ENCODE measurements at places on chromosomes 7 and 10.

- no peak for DNase-seq
Measured at GRCh38 chr10:131725581-131726069, 175.2 kb upstream of the PPP2R2D start.

GRCh38 chr10:128186959-128187787, 61.0 kb upstream of the MKI67 start:
- no peak for DNase-seq

DNA sequence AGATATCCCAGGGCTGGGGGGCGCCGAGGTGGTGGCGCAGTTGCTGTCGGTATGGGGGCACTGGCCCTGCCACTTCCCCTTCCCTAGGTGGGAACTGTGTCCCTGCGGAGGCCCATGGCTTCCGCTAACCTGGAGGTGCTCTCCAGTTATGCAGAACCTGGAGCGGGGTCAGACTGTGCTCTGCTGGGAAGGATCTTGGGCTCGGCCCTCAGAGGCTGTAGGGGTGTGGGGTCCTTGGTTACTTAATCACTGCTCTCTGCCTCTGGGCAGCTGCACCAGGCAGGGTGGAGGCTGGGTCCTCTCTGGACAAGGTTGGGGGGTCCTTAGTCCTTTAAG, 2.4 kb downstream of the BRI3 start:
- no peak for DNase-seq

- peak; percentile 37 for DNase-seq
Measured at GRCh38 chr10:125048094-125048864, 106.4 kb downstream of the ZRANB1 start.

- DNase-seq, result no peak
Measured at GRCh38 chr10:34628174-34628796, 186.8 kb downstream of the PARD3 start.

DNA sequence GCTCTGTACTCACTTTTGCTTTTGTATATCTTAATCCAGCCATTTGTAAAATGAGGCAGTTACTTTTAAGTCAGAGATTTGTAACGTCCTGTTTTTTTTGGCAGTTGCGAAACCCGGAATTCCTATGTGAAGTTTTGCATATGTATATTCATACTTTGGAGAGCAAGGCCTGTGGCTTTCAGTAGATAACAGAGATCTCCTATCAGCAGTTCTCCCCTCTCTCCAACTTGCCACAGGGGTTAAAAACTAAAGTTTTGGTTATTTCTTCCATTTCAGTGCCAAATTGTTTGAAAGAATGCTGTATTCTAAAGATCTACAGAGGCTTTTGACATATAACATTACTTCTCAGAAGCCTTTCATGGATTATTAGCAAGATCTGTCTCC, 102.4 kb downstream of the EXOC4 start:
- no peak for DNase-seq

DNA sequence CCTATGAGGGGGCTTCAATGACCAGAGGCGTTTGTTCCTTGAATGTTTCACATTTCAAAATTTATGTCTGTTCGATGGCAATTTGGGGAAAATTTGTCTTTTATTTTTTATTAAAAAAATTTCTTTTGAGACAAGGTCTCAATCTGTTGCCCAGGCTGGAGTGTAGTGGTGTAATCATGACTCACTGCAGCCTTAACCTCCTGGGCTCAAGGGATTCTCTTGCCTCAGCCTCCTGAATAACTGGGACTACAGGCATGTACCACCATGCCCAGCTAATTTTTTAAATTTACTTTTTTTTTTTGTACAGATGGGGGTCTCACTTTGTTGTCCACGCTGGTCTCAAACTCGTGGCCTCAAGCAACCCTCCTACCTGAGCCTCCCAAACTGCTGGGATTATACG, 39.7 kb downstream of the OTUD1 start:
- DNase-seq, result no peak

DNA sequence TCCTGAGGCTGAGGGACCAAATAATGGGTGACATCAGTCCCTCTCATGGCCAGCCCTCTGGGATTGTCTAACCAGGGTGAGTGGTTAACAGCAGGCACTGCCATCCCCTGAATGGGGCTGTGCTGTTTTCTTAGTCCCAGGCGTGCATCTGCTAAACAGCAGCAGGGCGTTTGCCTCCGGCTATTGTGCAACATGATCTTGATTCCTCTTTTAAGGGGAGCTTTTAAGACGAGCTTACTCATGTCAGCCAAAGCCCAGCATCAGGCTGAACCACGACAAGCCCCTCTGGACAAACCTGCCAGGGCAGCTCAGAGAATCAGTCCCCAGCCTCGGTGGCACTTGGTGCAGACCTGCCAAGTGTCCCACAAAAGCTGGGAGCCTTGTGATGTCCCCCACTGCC, 16.2 kb upstream of the IGFBP3 start:
- DNase-seq, result no peak

DNA sequence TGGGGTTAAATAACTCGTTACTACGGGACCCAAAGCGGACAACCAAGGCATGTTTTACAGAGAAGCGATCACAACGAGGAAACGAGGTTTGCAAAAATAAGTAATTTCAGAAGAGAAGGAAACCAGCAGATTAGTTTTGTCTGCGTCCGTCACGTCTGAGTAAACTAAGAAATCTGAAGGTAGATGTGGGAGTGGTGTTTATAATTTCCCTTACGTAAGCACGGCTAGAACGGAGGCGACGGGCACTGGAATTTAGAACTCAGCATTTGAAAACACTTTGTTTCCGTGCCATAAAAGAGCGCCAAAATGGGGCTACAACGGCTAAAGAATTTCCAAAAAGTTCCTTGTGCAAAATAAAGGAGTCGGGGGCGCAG, 718 bp upstream of the UMAD1 start:
- DNase-seq, result peak; percentile 59

DNA sequence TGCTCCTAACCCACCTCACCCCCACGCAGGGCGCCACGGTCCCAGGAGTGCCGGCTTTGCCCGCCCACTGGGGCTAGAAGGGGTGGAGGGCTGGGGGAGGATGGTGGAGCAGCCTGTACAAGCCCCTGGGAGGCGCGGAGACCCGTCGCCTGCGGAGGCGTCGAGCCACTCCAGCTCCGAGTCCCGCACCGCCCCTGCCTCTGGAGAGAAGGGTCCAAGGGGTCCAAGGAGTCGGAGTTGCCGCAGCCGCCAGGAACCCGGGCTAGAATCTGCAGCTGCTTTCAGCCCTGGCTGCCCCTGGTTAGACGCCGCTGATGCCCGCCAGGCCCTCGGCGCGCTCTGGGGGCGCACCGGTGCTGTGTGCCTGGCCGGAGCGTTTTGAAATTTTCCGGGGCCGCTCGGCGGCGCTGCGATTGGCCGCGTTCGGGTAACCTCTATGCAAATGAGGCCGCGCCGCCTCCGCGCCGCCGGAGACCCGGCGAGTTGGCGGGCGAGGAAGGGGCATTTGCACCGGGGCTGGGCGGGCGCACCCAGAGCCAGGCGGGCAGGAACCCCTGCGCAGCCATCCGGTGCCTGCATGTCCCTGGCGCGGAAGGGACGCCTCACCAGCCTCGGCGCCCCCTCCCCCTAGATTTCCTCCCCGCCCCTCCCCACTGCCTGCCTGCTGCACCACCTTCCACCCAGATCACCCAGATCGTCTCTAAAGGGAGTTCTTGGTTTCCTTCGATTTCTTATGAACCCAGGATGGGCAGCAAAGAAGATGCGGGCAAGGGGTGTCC, at the start of gene HMX2:
Gene HMX2 (plus strand): TSS at position 502 of the 779 bp plus-strand sequence. CDS start 243 bp downstream, at position 745.
- DNase-seq, result peak; percentile 41

DNA sequence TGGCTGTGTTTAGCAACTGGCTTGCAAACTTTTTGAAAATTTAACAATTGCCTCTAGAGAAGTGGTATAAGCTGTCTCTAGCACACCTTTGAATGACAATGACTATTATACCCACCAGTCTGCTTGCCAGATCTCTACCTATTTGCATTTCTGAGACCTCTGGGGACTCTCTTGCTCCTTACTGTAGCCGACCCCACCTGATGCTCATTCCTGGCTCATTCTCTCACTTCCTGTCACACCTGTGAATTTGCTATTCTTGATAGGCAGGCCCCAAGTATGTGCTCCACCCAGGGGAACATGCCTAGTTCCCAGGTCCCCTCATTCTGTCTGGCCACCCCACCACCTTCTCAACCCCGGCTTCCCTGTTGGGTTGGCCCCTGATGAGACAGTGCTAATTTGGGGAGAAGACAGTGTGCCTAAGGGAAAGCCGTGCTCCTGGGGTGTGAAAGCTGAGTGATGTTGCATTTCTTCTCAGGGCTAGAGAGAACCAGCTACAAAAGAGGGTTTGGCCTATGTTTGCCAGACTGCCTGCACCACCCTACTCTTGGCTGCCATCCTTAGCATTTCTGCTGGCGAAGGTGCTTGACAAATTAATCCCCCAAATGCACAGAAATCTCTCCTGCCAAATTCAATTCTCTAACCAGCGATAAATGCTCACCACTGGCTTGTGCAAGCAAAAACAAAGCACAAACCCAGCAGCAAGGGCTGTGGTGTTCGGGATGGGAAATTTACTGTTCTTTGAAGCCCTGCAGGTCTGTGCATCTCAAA, 138.2 kb downstream of the RPS24 start:
- no peak for DNase-seq

GRCh38 chr10:129098517-129098916, 368.5 kb upstream of the MGMT start:
- no peak for DNase-seq

DNA sequence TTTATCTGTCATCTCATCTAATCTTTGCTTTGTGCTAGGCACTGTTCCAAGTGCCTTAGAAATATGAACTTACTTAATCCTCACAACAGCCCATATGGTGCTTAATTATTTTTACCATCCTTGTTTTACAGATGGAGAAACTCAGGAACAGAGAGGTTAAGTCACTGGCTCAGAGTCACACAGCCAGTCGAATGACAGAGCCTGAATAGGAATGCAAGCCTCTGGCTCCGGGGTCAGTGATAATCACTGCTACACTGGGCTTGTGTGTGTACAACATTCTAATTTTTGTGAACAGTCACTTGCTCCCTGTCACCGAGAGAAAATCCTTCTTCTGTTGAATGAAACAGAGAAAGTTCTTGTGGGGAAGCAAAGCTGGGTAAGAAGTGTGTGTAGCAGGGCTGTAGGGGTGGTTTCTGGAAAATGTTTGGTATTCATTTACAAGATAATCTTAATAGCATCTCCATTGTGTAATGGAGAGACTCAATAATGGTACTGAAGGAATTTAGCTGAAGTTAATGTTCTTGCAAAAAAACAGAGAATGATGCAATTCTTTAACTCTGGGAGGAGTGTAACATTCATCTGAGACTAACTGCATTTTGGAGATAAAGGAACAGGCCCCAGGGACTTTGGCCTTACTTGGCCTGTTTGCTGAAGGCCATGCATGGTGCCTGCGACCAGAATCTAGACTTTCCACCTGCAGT, 290.6 kb downstream of the FRMD4A start:
- DNase-seq, result no peak

DNA sequence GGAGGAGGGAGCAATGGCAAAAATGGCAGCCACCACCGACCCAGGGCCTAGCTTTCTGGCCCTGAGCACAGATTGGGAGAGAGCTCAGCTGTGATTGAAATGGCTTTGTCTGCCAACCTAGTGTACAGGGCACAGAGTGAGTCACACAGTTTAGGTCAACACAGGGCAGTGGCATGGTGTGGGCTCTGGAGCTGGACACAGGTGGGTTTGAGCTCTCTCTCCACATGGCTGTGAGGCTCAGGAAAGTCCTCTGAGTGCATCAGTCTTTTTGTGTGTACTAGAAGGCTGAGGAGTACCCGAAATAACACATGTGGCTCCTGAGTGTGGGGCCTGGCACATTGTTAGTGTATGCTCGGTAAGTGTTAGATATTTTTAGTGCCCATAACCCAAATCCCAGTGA, 60.2 kb upstream of the LOXL4 start:
- no peak for DNase-seq

DNA sequence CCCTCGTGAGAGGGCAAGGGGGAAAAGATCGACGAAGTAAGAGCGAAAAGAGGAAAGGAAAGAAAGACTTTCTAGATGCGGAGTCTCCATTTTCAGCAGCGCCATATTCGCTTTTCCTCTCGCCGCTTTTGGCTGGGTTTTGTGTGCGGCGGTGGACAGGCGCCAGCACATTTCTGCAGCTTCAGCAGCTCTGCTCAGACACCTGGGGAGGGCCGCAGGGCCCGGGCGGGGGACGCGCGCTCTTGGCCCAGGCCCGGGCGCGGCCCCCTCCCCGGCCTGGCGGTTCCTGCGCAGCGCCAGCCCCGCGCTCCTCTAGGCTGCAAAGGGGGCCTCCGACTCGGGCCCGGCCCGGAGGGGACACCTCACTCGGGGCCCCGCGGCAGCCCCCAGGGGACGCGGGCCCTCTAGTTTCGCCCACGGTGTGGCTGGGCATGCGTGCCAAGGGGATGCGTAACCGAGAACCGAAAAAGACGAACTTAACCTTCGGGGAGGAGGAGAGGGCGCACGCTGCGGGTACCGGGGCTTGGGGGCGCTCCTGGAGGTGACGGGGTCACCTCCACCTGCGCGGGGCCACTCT, 34.5 kb upstream of the EBLN1 start:
- DNase-seq, result no peak

All from NCI-H1105 treated with DMSO at 0.1 percent for 48 hours (cell line).